Vagina (tissue), 2 donors: ENCODE measurements at places on chromosomes 4 and X. TPM values are rescaled to one million over a fixed set of nuclear protein-coding genes. Genes with fewer than 3 reads are reported as not detected.

HEPH gene
- total RNA-seq: 8.6 TPM

CXCR3 gene
- not detected for total RNA-seq

- DNase-seq: no peak
Measured at GRCh38 chr4:75736862-75737261, 12.5 kb downstream of the USO1 start.

UFSP2 gene
- 20.4 TPM for total RNA-seq

GRCh38 chr4:173242466-173243250, 74.0 kb downstream of the GALNT7 start:
- DNase-seq: no peak

DNA sequence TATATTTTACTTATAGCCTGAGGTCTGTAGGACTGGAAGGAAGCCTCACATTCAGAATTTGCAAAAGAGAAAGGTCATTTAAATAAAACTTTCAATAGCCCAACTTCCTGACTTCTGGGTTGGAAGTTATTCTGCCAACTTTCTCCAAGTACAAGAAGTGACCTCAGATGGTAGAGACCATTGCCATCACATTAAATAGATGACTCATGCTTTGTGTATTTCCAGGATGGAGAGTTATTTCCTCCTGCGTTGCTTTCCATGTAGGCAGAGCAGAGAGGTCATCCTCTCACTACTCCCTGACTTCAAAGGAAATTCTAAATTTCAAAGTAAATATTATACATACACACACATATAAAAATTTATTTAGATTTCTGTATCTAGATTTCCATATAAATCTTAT, 73.0 kb upstream of the NR3C2 start:
- no peak for DNase-seq

CTAG1A gene
- total RNA-seq: not detected

- DNase-seq: no peak
Measured at GRCh38 chrX:17669458-17669857, 67.8 kb upstream of the SCML1 start.

GRCh38 chr4:6776920-6777635, 5.4 kb upstream of the KIAA0232 start:
- DNase-seq: no peak

- no peak for DNase-seq
Measured at GRCh38 chr4:15020502-15021286, 18.4 kb downstream of the CPEB2 start.

- no peak for DNase-seq
Measured at GRCh38 chrX:1321674-1322073, 14.9 kb upstream of the IL3RA start.

ATP8A1 gene
- 10.8 TPM for total RNA-seq

UGT2B28 gene
- not detected for total RNA-seq

DNA sequence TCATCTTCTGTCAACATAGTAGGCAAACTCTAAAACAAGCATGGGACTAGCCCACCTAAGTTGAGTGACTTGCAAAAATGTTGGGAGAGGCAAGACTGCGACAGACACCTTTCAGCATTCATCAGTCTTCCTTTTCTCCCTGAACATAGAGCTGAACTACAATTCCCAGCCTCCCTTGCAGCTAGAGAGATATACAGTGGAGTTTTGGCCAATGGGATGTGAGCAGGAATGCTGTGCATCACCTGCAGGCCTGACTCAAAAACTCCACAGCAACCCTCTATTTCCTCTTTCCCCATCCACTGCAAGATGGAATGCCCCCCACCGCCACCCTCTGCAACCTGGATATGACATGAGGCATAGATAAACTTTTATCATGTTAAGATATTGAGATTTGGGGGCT, 66.5 kb downstream of the PDHA1 start:
- DNase-seq: no peak

DNA sequence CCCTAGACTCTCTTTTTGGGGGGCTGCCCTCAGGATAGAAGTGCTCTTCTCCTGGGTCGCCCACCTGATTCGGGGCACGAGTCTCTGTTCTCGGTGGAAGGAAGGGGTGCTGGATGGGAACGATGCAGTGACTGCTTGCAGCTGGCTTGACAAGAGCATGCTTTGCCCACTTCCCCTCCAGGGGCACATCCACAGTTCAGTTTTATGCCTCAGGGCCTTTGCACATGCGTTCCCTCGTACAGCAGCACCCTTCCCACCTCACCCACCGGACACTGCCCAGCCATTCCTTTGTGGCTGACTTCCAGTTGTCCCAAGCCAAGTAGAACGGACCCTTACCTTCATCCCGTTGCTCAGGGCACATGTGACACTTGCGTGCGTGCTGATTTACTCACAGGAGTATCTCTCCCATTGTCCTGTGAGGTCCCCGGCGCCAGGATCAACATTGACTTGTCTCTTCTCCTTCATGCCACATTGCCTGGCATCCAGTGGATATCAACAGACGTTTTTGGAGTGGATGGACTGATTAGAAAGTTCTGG, 60.0 kb downstream of the C4orf50 start:
- no peak for DNase-seq

NIPAL1 gene
- 8.1 TPM for total RNA-seq

CCDC158 gene
- total RNA-seq: not detected

- no peak for DNase-seq
Measured at GRCh38 chrX:22033818-22034217, 1.7 kb downstream of the PHEX start.

GRCh38 chrX:72392816-72393800, 87.4 kb upstream of the CITED1 start:
- no peak for DNase-seq

DNA sequence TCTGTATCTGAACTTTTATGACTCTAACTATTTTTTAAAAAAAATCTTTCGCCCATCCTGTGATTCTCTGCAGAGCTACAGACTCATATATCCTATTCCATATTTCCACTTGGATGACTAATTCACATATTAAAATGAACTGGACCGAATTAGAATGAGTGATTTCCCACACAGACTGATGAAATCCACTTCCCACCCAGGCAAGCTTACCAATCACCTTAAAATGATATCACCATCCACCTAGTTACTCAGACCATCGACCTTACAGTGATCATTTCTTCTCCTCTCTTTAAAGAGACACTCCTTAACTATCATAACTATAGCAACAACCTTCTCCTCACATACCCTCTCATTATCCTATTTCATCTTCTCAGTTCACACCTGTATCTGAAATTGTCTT, 34.1 kb upstream of the GUCY1B1 start:
- DNase-seq: no peak

JADE3 gene
- 5.2 TPM for total RNA-seq

DNA sequence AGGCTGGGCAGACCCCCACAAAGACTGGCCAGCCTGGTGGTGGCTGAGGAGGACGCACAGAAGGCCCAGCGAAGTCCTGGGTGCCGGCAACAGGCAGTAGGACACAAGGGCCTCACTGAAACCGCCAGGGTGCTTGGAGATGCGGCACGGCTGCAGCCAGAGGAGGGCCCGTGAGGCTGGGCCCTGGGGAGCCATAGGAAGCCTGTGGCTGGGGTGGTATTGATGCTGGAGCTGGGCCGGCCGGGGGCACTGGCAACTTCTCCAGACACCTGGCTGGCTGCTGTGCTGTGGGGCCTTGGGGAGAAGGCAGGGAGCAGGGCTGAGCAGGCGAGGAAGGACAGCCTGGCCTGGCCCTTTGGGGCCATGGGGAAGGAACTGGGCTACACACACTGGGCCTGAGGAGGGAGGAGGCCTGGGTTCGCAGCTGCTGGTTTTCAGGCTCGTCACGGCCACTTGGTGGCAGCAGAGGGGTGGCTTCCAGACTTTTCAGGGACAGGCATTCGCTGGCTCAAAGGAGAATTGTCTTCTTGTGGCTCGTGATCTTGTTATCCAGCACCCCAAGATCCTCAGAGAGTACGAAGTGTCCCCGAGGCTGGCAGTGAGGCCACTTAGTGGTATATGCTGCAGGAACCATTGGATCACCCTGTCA, 37.2 kb downstream of the ATP2B3 start:
- no peak for DNase-seq

DNA sequence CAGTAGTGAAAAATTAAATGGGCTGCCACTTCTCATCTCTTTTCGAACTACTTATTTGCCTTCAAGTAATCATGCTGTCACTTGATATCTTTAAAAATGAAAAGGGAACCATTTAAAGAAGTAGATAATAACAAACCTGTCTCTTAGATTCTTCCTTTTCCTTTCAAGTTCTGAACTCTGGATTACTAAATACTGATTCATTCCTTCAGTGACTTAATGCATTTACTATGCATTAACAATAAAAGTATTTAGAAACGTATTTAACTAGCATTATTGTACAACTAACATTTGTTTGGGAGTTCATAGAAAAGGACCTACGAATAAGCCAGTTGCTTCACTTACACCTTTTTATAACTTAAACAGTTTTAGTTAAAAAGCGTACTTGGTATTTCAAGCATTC, 61.1 kb upstream of the RAB33B start:
- no peak for DNase-seq

GRCh38 chr4:140153718-140154571, at the start of gene MAML3:
Gene MAML3 (minus strand): TSS chr4:140154184. CDS start chr4:140153327, 857 bp downstream.
- peak; percentile 95 for DNase-seq

DNA sequence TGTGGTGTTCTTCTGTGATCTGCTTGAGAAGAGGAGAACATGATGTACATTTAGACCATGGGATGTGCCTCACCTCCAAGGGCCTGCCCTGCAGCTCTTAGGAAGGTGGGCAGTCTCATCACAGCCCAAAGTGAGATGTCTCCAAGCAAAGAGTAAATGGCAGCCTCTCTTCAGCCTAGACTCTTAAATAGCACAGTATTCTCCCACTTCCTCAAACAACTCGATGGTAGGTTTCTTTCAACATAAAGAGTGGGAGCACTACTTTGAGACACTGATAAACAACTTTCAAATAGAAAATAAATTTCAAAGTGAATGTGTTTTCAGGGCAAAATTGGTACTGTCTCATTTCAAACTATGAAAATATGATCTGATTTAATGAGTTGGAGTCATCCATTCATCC, 35.2 kb downstream of the EDNRA start:
- no peak for DNase-seq

NAP1L2 gene
- total RNA-seq: 4.7 TPM

GRCh38 chrX:107450823-107451509, 1.5 kb downstream of the FRMPD3 start:
- DNase-seq: no peak

- no peak for DNase-seq
Measured at GRCh38 chr4:54767376-54767775, 109.6 kb downstream of the KIT start.

GRCh38 chrX:118807151-118808017, 16.2 kb upstream of the ZCCHC12 start:
- no peak for DNase-seq

GRCh38 chrX:33188881-33189280, 22.5 kb downstream of the DMD start:
- no peak for DNase-seq

- DNase-seq: no peak
Measured at GRCh38 chr4:15202481-15202880, 200.2 kb downstream of the CPEB2 start.
